ENCODE measurements at places on chromosomes 3 and 15.

DNA sequence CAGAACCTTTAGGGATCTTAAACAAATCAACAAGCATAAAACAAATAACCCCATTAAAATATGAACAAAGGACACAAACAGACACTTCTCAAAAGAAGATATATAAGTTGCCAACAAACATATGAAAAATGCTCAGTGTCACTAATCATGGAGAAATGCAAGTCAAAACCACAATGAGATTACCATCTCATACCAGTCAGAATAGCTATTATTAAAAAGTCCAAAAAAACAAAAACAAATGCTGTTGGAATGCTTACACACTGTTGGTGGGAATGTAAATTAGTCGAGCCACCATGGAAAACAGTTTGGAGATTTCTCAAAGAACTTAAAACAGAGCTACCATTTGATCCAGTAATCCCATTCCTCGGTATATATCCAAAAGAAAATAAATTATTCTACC, 423.6 kb downstream of the OTOL1 start:
- DNase-seq, result no peak

DNA sequence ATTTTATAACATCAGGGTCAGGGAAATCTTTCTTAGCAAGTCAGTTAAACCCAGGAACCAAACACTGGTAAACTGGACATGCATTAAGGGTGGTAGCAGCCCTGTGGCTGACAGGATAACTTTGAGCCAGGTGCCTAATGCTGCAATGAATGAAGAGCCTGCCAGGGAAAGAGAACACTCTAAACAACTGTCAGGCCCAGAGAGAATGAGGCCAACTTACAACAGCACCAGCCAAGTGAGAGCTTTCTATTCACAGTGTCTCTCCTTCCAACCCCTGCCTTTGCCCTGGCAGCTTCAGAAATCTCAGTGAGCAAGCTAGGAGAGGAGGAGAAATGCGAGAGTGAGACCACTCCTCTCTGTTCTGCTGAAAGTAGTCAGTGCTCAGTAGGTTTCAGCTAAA, 50.4 kb upstream of the ATP2C1 start:
- DNase-seq, result no peak

GRCh38 chr3:159273070-159273469, 471.2 kb downstream of the MFSD1 start:
- DNase-seq, result no peak

DNA sequence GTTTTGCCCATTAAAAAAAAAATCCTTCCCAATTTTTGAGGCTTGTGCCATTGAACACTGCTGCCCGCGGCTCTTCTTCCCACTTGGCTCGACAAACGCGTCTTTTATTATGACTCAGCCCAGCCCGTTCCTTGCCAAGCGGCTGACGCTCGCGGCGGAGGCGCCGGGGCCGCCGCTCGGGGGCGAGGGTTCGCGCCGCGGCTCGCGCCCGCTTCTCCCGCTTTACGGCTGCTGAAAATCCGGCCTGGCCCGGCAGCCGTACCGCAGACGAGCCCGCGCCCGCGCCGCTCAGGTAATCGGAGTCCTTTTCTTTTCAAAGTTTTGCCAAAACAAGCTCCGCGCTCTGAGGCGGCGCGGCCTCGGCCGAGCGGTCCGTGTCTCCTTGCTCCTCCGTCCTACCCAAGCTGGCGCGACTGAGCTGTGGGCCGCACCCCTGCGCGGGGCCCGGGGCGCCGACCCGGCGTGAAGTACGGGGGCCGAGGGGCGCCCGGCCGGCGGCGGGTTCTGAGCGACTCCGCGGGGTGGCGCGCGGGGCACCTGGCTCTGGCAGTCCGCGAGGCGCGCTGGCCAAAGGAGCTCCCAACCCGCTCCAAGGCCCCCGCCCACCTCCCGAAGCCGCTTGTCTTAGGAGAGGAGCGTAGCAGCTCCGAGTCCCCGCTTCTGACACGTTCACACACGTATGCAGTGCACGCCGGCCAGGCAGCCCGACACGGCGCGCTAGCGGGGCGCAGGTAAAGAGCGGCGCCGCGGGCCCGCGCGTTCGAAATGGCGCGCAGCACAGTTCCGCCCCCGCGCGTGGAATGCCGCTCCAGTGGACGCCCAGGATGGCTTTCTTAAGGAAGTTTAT, 418.2 kb upstream of the NAALADL2 start:
- DNase-seq, result peak; percentile 45

DNA sequence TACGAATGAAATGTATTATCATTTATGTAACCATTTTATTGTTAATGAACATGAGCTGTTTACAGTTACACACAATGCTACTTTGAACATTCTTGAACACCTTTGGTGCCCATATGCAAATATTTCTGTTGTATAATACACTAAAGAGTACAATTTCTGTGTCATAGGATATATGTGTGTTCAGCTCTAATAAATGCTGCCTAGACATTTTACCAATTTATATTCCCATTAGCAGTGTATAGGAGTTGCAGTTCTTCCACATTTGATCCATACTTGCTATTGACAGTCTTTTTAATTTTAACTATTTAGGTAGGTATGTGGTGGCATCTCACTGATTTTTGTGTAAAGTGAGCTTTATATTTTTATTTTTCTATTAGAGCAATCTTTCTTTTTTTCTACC, 331.8 kb downstream of the ZIC1 start:
- DNase-seq, result no peak

GRCh38 chr15:89707577-89707976, 17.0 kb downstream of the WDR93 start:
- DNase-seq, result no peak

DNA sequence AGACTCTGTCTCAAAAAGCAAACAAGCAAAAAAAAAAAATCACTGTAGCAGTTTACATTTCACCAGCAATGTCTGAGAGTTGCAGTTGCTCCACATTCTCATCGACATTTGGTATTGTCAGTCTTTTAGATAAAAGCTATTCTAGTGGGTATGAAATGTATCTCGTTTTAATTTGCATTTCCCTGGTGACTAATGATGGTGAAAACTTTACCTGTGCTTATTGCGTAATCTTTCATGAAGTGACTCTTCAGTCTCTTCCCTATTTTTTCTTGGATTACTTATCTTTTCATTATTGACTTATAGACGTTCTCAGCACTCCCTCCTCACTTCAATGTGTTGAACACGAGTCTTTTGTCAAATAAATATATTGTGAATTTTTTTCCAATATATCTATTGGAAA, 37.2 kb upstream of the CLSTN2 start:
- no peak for DNase-seq
